DMS79 treated with DMSO at 0.1 percent for 48 hours (cell line): ENCODE measurements at places on chromosomes 4 and X.

DNA sequence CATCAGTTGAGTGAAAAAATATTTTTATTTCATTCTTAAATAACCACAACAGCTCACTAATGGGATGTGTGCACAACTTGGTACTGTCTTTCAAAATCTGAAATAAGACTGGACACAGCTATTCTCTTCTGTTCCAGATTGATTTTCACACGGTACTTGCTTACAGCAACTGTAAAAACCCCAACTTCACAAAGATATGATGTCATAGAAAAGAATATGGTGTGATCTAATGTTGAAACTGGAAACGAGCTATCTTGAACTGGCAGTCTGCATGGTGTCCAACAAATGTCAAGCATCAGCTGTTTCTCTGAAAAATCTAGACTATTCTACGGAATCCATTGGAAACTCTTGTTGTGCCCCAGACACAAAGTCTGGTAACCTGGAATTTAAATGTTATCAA, 14.7 kb downstream of the HELQ start:
- DNase-seq: no peak

GRCh38 chr4:80180743-80181142, 16.6 kb upstream of the PRDM8 start:
- DNase-seq: no peak

GRCh38 chr4:41510179-41510578, 27.8 kb upstream of the LIMCH1 start:
- DNase-seq: no peak

GRCh38 chr4:8771258-8771590, 100.4 kb downstream of the HMX1 start:
- DNase-seq: no peak

DNA sequence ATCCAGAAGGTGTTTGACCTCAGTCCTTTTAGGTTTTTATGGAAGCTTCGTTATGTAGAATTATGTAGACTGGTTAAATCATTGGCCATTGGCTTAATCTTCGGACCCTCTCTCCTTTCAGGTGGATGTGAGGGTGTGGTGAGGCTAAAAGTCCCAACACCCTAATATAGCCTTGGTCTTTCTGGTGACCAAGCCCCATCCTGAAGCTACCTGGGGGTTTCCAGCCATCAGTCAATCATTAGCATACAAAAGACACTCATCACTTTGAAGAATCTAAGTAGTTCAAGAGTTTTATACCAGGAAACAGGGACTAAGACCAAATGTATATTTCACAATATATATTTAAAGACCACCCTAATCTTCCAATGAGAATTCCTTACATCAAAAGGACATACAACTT, 5.5 kb downstream of the DDIT4L start:
- no peak for DNase-seq

GRCh38 chr4:145045180-145045579, 52.8 kb downstream of the ANAPC10 start:
- DNase-seq: no peak

DNA sequence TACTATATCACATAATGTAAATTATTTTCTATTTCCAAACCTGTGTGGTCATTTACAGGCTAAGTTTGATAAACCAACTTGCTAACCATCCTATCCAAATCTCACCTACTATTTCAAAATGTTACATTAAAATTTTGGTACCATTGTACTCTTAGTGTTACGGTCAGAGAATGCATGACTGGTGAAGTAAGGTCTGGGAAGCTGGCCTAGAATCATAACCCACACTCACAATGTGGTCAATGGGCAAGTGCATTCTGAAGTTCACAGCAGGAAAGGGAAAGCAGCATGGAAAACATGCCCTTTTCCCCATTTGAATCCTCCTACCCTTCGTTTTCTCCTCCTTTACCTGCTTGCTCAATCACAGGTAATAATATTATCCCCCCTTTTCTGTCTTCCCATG, 54.4 kb downstream of the PPP3CA start:
- no peak for DNase-seq

- no peak for DNase-seq
Observed at GRCh38 chr4:174248407-174248806, 35.1 kb downstream of the FBXO8 start.

GRCh38 chrX:129706400-129707072, 32.2 kb upstream of the XPNPEP2 start:
- peak; percentile 53 for DNase-seq
